Pulmonary artery endothelial cell (primary cell): ENCODE measurements at places on chromosomes 7 and 10. TPM values are rescaled to one million over a fixed set of nuclear protein-coding genes. Genes with fewer than 3 reads are reported as not detected.

DNA sequence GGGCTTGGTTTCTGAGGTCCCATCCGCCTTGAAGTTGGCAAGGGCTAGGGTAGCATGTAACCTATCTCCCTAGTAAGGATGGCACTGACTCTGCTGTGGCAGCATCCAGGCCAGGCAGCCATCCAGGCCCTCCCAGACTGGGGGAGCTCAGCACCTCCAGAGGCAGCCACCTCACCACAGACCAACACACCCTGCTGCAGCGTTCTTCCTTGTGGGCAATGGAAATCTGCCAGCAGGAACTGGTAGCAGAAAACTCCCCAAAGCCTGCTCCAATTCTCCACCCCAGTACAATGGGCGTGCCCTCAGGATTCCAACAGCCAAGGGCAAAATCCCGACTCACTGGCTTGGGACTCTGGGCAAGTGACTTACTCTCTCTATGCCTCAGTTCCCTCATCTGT is 27.5 kb downstream of the DLG5 start:
- no peak for DNase-seq

GRCh38 chr7:110669410-110669809 is 421.5 kb upstream of the LRRN3 start:
- no peak for DNase-seq

DNA sequence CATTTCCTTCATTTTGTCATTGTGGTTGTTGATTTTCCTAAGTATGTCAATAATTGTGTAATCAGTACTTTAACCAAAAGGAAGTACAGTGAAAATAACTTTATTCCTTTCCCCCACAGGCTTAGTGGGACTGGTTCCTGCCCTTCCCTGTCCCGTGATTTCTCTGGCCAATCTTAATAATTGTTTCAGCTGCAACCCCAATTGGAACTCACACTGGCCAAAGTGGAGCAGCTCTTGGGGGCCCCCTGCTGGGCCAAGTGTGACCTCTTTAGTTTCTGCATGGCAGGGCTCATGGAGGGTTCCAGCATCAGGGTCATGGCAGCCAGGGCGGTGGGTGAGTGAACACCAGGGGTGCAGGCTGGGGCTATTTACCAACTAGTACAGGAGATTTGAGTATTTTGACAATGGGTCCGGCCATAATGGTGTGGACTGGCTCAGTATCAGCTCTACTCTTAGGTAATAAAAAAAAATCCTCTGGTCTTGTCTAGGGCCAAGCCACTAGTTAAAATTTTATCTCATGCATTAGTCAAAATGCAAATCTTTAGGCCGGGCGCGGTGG is 31.7 kb downstream of the CYCS start:
- DNase-seq: peak; percentile 33

GRCh38 chr7:78345293-78345911 is 546.8 kb downstream of the PHTF2 start:
- no peak for DNase-seq

DNA sequence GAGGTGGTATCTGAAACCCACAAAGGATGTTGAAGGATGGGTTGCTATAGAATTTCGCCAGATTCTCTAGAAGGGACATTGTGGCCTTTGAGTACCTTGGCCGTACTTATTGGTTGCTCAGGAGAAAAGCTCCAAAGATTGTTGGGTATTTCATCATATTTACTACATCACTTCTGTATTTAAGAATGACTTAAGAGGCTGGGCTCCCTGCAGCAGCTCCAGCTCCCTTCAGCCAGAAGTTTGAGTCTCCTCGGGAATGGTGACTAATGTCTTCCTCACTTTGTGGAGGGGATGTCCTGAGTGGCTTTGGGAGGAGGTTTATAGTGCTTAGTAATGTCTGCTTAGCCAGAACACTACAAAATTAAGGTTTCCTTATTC is 18.1 kb downstream of the MINDY4 start:
- DNase-seq: peak; percentile 22

Gene TMEM130
- total RNA-seq: not detected in 2 replicates
